NCI-H1105 (cell line): ENCODE measurements at places on chromosomes 5 and 9.

DNA sequence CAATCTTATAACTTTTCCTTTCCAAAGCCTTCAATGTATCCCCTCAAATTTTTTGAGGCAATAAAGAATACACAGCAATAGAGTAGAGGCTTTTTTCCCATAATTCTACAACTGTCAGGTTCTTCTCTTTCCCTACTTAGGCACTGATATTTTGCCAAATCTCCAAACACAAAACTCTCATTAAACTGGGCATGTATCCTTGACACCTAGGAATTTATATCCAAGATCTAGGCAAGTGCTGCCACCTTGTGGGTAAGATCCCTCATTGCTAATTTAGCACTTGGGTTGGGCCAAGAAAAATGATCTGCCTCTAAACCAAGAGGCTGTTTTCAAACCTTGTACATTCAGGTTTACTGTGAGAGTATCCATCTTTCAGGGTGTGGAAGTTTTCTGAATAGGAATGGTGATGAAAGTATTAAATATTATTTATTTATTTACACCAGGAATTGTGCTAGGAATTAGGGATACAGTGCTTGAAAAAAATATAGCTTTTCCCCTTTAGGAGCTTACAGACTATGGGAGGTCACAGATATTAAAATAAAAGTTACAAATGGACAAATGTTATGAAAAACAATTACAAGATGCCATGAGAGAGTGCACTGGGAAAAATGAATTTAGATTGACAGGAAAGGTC lies 17.6 kb downstream of the TSTD2 start:
- DNase-seq: peak; percentile 37

- DNase-seq: peak; percentile 64
Measured at GRCh38 chr9:122125158-122125508, 32.0 kb upstream of the TTLL11 start.

- no peak for DNase-seq
Measured at GRCh38 chr9:89185980-89186379, 7.4 kb upstream of the SHC3 start.

GRCh38 chr9:92463387-92463786 lies 18.9 kb downstream of the ASPN start:
- no peak for DNase-seq

- no peak for DNase-seq
Measured at GRCh38 chr9:134355561-134356279, 29.5 kb downstream of the RXRA start.

DNA sequence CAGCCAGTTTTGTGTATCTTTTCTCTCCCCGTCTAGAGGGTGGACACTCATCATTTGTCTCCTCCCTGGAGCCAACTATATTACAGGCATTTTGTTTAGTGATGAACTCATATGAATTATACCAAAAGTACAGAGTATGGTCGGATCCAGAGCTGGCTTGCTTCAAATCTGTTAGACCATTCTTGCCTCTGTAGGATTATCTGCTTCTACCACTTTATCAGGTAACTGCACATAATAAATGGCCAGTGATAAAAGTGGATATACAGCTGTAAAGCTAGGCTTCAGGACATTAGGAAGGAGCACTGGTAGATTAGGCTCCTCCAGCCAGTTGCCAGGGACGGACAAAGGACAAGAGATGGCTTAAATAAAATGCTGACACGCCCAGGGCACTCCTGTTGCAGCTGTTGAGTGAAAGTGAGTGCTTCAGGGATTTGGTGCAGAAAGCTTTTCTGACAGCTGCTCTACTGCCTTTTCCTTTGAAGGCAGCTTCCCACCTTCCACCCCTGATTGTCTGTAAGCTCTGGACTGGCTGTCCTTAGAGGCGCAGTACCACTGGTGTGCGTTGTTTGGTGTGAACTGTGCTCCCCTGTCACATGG lies 259.2 kb downstream of the PDZD2 start:
- DNase-seq: no peak

- DNase-seq: no peak
Measured at GRCh38 chr9:3348169-3348568, 177.6 kb downstream of the RFX3 start.

GRCh38 chr9:87569008-87569509 lies 71.4 kb downstream of the DAPK1 start:
- no peak for DNase-seq

GRCh38 chr5:39542511-39543285 lies 117.9 kb upstream of the DAB2 start:
- no peak for DNase-seq

DNA sequence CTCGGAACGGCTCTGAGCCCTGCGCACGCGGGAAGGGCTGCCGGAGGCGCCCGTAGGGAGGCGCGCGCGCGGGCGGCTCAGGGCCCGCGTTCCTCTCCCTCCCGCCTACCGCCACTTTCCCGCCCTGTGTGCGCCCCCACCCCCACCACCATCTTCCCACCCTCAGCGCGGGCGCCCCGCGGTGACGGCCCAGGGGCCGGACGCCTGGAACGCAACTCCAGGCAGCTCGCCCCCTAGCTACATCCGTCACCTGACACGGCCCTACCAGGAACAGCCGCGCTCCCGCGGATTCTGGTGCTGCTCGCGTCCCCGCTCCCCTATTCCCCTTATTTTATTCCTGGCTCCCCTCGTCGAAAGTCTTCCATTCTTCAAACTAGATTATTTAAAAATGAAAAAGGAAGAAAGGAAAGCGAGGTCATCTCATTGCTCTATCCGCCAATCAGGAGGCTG lies at the start of gene CDKN2B-AS1:
Gene CDKN2B-AS1, plus strand, starts transcription at position 236 of the 450 bp plus-strand sequence.
- peak; percentile 91 for DNase-seq

- no peak for DNase-seq
Measured at GRCh38 chr5:110476164-110476563, 250.3 kb downstream of the TMEM232 start.

- DNase-seq: no peak
Measured at GRCh38 chr9:87340391-87340790, 157.3 kb upstream of the DAPK1 start.

GRCh38 chr9:133954862-133955529 lies 37.1 kb downstream of the VAV2 start:
- DNase-seq: no peak

DNA sequence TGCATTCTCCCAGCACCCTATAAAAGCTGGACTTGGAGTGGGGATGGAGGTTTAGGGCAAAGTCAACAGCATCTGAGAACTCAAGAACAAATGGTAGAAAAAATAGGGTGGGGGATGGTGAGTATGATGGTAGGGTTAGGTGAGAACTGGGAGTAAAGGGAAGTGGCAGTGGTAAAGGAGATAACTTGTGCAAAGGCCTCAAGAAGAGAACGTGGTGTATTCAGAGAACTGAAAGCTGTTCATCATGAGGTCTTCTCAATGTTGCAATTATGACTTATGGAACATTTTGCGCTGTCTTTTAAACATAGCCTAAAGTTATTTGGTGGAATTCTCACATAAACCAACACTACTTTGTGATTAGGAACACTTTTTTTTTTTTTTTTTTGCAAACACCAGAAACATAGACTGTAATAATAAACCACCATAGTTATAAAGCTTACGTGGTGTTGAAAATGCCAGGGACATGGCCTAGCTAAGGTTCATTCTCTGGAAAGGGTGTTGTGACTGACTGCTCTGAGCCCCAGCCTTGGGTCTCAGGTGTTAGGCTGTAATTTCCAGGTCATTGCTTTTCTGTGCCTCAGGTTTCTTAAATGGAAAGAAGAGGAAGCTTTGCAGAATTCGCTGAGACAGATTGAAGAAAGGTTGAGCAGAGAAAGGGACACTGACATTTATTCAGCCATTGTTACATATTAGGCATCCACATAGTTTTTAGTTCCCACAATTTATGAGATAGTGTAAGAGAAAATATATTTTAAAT lies 19.2 kb upstream of the TXNDC8 start:
- no peak for DNase-seq

GRCh38 chr5:116453988-116454411 lies 120.6 kb downstream of the SEMA6A start:
- DNase-seq: no peak

DNA sequence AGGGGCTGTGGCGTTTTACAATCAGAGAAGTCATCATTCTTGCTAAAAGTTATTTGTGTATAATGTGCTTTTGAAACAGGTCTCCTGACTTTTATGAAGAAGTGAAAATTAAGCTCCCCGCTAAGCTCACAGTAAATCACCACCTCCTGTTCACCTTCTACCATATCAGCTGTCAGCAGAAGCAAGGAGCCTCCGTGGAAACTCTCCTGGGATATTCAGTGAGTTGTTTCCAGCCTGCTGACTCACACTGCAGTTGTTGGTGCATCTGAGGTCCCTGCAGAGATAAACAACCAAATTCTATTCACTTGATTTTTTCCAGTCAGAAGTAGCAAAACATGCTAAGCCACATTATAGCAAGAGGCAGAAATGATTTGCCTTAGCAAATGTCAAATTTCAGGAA lies 156.7 kb downstream of the DOCK8 start:
- DNase-seq: no peak

DNA sequence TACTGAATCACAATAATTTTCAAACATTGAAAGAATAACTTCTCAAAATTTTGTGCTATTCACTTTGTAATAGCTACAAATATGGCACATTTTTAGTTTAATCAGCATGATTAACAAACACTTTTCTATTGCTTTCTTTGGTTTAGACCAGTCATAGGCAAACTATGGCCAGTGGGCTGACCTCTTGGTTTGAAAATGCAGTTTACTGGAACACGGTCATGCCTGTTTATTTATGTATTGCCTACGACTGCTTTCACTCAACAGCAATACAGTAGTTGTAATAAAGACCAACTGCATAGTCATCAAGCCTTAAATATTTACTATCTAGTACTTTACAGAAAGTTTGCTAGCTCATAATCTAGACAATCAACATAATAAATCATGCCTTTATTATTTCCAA lies 810.8 kb downstream of the TLE1 start:
- no peak for DNase-seq

DNA sequence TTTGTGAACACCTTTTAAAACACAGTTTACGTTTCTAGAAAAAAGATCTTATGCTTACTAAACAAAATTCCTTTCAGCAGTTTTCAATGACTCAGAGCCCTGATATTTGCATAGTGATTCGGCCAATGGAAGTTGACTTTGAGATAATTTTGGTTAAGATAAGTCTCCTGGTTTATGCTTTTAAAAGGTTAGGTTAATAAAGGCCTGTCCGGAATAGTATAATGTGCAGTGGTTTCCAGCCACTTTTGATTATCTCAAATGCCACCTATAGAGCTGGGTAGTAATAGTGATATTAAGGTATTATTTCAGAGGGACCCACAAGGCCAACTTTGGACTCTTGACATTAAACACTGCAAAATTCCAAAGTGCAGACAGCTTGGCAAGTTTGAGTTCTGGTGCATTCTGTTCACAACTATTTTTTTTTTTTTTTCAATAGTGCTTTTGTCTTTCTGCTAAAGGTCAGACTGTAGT lies 86.1 kb downstream of the F2RL2 start:
- DNase-seq: no peak

GRCh38 chr9:136258299-136258625 lies 12.7 kb upstream of the QSOX2 start:
- DNase-seq: no peak

DNA sequence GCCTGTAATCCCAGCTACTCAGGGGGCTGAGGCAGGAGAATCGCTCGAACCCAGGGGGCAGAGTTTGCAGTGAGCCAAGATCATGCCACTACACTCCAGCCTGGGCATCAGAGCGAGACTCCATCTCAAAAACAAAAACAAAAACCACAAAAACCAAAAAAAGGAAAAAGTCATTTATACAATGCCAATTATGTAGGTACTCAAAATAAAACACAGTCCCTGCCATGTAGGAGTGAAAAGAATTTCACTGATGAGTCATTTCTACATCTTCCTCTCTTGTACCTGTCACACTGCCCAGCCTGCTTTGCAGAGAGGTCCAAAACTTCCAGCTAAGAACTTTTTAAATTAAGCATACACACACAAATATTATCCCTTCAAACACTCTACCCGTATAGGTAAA lies 215.8 kb downstream of the EPB41L4A start:
- DNase-seq: no peak

- DNase-seq: no peak
Measured at GRCh38 chr5:132839426-132840301, 9.2 kb upstream of the SHROOM1 start.

- no peak for DNase-seq
Measured at GRCh38 chr5:64625678-64626077, 64.6 kb upstream of the SHISAL2B start.

DNA sequence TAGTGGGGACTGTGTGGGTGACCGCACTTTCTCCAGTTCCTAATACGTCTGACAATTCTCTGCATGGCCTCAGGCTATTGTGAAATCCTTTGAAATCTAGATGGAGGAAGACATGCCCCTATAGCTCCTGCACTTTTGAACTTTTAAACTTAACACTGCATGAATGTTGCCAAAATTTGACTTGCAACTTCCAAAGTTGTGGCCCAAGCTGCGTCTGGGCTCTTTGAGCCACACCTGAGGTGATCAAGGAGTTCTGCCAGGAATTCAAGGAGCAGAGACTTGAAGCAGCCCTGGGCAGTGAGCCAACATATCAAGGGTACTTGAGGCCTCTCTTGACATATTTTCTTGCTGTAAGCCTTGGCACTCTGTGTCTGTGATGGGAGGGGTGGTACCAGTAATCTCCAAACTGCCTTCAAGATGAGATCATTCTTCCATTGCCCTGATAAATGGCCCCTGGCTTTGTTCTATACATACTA lies 1336.1 kb upstream of the CDH9 start:
- peak; percentile 46 for DNase-seq

DNA sequence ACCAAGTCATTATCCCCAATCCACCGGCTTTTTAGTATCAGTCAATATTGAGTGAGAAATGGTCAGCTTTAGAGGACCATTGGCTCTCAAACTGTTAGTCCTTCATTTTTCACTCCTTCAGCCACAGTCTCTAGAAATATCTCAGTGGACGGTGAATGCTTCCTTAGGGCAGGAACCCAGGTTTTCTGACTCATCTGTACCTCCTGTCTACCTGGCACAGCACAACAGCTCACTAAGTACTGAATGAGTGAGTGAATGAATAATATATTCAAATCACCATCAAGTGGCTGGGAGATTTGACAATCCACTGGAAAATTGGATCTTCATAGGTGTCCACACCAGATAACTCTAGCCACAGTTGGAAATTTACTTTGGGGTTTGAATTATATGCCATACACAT lies 609.5 kb upstream of the CLINT1 start:
- DNase-seq: no peak

DNA sequence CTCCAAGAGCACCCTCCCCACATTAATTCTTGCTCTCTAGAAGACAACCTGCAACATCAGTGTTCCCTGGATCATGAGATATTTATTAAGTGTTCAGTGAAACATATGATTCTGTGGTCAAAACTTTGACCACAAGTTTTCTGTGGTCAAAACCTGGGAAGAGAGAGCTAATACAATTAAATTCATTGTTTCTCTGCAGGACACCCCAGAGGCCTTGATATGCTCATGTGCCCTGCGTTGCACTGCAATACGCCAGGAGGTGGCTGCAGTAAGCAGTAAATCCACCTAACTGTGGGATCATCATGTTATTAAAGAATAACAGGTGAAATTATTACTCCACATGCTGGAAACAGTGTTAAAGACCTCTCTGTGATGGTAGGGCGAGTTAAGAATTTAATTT lies 109.3 kb upstream of the SPDL1 start:
- no peak for DNase-seq

GRCh38 chr5:113338628-113339027 lies 96.2 kb downstream of the TSSK1B start:
- DNase-seq: no peak

- DNase-seq: no peak
Measured at GRCh38 chr5:174832025-174832424, 107.6 kb downstream of the MSX2 start.
